ENCODE measurements at places on chromosomes 3 and 15. TPM values are rescaled to one million over a fixed set of nuclear protein-coding genes. Genes with fewer than 3 reads are reported as not detected.

UCN2 gene
- total RNA-seq = 0.13 TPM

- no peaks in the 10 kb centered on the region for H3K27me3 ChIP-seq
- H3K36me3 ChIP-seq = no peaks in the 10 kb centered on the region
- H3K4me1 ChIP-seq = no peaks in the 10 kb centered on the region
- no peak overlapping the region for H3K4me3 ChIP-seq
- H3K27ac ChIP-seq = no peak overlapping the region
- no peak for DNase-seq
Observed at GRCh38 chr3:107884719-107885460, 205.9 kb downstream of the CD47 start.

DNA sequence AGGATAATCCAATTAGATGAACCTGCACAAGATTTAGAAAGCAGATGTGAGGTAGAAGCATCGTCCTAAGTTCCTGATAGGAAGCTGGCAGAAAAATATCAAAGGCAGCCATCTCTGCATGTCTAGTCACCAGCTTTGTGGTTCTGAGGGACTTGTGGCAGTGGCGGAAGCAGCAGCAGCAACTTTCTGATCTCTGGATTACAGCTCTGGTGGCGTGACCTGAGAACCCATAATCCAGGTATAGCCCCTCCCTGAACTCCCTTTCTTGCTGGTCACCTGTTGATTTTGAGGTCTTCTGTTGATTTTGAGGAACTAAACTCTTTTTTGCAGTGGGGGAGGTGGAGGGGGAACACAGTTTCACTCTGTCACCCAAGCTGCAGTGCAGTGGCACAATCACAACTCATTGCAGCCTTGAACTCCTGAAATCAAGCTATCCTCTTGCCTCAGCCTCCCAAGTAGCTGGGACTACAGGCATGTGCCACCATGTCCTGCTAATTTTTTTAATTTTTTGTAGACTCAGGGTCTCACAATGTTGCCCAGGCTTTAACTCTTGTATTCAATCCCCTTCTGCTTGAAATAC, 7.9 kb downstream of the FSIP1 start:
- H3K4me3 ChIP-seq = no peak overlapping the region
- peaks cover 16% of the 10 kb centered on the region for H3K4me1 ChIP-seq
- H3K27ac ChIP-seq = no peak overlapping the region
- H3K27me3 ChIP-seq = peaks cover 6% of the 10 kb centered on the region
- no peak for DNase-seq

DNA sequence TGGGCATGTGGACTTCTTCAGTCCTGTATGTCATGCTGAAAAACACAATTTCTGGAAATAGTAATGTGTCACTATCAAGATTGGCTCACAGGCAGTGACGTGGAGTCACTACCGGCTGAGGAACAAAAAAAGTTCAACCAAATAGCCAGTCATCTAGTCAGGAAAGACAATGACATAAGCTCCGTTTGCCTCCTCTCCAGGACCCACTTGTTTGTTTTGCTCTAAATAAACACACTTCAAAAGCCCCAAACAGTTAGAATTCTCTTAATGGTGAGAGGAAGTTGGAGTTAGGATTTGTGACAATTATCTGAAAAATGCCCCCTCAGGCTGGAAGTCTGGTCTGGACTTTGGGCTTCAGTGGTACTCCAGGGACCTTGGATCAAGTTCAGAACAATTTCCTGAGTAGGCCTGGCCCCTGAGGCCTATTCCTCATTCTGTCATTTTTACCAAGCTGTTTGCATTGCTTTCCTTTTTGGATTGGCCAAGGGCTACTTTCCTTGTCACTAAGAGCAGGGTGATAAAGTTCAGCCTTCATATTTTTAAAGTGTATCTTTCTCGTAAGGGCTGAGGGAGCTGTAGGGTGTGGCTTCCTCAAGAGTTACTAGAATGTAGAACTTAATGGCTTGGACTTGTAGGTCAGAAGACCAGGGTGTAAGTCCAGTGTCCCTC, 98.9 kb downstream of the EOMES start:
- H3K4me3 ChIP-seq = peak overlapping the region; percentile 34
- H3K4me1 ChIP-seq = peaks cover 48% of the 10 kb centered on the region
- H3K27ac ChIP-seq = peak overlapping the region; percentile 30
- H3K36me3 ChIP-seq = no peaks in the 10 kb centered on the region

DNA sequence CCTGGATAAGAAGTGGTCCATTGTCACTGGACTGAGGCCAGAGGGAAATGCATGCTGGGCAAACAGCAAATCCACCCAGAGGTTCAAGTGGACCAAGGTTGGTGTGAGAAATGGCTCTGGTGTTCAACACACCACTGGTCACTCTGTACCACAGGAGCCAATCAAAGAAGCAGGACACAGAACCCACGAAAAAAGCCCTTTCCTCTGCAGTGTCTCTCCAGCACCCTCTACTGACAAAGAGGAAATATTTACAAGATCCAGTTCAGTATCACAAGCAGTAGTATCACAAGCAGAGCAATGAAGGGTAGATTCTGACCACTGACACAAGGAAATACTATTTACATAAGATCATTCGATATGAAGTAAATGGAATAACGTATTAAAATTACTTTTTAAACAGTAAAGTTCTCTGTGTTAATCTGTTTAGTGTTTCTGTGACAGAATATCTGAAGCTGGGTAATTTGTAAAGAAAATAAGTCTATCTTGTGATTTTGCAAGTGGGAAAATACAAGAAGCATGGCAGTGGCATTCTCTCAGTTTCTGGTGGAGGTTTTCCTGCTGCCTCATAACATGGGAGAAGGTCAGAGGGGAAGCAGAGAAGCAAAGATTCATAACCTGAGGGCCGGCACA, 390.7 kb downstream of the EFHB start:
- H3K4me3 ChIP-seq = no peak overlapping the region
- no peak overlapping the region for H3K27ac ChIP-seq
- peak; percentile 15 for DNase-seq
- H3K36me3 ChIP-seq = no peaks in the 10 kb centered on the region
- H3K27me3 ChIP-seq = no peaks in the 10 kb centered on the region
- no peaks in the 10 kb centered on the region for H3K4me1 ChIP-seq

GRCh38 chr3:134707908-134708597, 57.2 kb upstream of the KY start:
- no peaks in the 10 kb centered on the region for H3K27me3 ChIP-seq
- no peaks in the 10 kb centered on the region for H3K36me3 ChIP-seq
- H3K27ac ChIP-seq = no peak overlapping the region
- no peak overlapping the region for H3K4me3 ChIP-seq

Measured in HepG2 (cell line).